HT-29 (cell line): ENCODE measurements at places on chromosomes 4 and X. TPM values are rescaled to one million over a fixed set of nuclear protein-coding genes. Genes with fewer than 3 reads are reported as not detected.

GRCh38 chrX:55816023-55816422 is 98.5 kb downstream of the RRAGB start:
- no peak for DNase-seq

DNA sequence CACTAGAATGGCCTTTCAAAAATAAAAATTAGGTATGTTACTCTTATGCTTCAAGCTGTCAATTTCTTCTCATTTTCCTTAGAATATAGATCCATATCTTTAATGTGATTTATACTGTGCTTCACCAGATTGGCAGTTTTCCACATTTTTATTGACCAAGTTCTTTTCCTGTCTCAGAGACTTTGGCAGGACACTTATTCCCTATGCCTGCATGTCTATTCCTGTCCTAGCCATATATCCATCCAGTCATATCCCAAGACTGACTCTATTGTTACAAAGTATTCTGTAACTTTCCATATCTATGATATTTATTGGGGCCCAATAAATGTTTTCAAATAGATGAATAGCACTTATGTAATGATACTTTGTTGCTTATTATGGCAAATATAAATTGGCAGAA is 450.7 kb downstream of the GASK1B start:
- DNase-seq = no peak

DNA sequence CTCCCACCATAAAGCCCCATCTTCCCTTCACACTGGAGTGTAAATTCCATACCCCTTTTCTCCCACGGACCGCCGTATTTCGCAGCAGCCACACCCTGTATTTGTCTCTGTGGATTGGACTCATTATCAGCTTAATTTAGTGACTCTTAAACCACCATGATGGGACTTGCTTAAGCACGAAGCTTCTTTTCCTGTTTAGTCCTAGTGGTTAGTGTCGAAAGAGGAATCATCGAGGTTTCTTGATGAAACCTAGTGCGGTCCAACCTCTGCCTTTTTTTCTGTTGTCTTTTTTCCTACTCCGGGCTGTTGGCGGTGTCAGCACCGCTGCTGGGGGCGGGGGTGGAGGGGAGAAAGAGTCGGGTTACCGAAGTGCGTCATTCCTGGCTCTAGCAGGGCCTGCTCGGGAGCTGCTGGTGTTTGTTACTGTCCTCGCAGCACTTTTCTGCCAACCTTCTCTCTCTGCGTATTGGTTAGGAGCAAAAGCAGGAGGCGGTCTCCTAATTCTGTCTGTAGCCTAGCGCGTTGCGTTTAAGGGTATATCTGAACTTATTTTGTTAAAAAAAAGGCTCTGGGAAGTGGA is 1.4 kb downstream of the STAG2 start:
- peak; percentile 86 for DNase-seq

Gene MAGEB5
- total RNA-seq = not detected in 2 replicates

- peak; percentile 25 for DNase-seq
Observed at GRCh38 chr4:41215155-41215554, 813 bp upstream of the APBB2 start.

Gene PDCL2
- not detected in 2 replicates for total RNA-seq

GRCh38 chrX:30313322-30313721 is 4.1 kb upstream of the NR0B1 start:
- no peak for DNase-seq

Gene INPP4B
- total RNA-seq = 13.3 and 19.1 TPM in 2 replicates

GRCh38 chrX:39969099-39969818 is 128.5 kb downstream of the BCOR start:
- no peak for DNase-seq

Gene MAGED4B
- not detected in 2 replicates for total RNA-seq

Gene SLC6A14
- 0.10 and 0.13 TPM in 2 replicates for total RNA-seq
